NCI-H187 treated with DMSO at 0.1 percent for 48 hours (cell line): ENCODE measurements at places on chromosomes 7 and 10.

- DNase-seq: no peak
These were observed 109.2 kb downstream of the PIP4K2A start for GRCh38 chr10:22605168-22605567.

GRCh38 chr10:126650161-126650560 lies 20.3 kb downstream of the C10orf90 start:
- DNase-seq: no peak

DNA sequence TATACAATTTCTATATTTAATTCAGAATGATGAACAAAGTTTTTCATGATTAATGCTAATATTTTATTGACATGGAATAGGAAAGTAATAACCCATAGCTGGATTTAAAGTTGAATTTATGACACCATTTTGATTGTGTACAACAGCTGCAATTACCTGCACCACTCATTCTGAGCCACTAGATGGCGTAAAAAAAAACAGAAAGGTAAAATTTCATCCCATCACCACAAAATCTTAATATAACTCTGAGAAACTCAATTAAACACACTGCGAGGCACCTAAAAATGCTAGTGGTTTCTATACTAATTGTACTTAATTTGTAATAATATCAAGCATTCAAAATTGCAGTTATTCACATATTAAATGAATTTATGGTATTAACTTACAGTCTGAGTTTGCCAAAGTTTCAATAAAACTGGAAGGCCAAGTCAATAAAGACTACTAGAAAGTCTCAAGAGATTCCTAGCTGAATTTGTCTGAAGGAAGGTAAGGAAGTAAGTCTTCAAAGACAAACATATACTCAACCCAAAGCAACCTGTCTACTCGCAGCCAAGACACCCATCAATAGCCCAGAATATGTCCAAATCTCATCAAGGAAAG lies 182.5 kb downstream of the SKAP2 start:
- no peak for DNase-seq

DNA sequence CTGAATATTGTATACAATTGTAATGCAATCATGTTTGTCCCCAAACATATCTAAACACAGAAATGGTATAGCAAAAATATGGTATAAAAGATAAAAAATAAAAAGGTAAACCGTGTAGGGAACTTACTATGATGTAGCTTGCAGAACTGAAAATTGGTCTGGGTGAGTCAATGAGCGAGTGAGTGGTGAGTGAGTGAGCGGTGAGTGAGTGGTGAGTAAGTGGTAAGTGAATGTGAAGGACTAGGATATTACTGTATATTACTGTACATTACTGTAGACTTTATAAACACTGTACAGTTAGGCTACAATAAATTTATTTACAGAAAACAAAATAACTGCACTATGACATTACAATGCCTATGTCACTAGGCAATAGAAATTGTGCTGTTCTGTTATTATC lies 1163.2 kb upstream of the SORCS1 start:
- DNase-seq: no peak

DNA sequence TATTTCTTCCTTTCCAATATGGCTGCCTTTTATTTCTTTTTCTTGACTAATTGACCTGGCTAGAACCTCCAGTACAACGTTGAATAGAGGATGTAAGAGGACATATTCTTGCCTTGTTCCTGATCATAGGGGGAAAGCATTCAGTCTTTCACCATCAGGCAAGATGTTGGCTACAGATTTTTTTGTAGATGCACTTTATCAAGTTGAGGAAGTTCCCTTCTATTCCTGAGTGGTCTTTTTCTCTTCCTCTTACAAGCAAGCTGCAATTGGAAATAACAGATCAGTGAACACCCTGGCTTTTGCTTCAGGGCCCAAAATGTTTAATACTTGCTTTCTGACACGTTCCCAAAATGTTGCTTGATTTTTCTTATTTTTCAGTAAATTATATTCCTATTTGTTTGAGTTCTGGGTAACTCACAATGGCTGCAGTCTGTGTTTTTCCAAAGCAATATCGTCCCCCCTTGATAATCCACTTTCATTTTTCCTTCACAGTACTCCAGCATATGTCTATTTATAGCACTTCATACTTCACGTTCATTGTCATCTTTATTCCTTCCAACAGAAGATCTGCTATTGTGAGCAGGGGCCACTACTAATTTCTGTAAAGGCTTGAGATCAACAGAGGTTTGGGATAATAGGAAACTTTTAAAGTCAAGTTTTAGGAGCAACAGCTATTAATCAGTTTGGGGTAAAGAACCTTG lies 11.7 kb downstream of the CPEB3 start:
- no peak for DNase-seq

- no peak for DNase-seq
These were observed 20.2 kb downstream of the KDM7A start for GRCh38 chr7:140156460-140157080.

GRCh38 chr10:88949912-88950837 lies 2.4 kb downstream of the ACTA2 start:
- no peak for DNase-seq

GRCh38 chr7:114345494-114345893 lies 69.1 kb upstream of the FOXP2 start:
- DNase-seq: no peak

- no peak for DNase-seq
These were observed 46.9 kb downstream of the JAKMIP3 start for GRCh38 chr10:132112611-132113010.

GRCh38 chr10:1364151-1364910 lies 308.1 kb downstream of the WDR37 start:
- no peak for DNase-seq

DNA sequence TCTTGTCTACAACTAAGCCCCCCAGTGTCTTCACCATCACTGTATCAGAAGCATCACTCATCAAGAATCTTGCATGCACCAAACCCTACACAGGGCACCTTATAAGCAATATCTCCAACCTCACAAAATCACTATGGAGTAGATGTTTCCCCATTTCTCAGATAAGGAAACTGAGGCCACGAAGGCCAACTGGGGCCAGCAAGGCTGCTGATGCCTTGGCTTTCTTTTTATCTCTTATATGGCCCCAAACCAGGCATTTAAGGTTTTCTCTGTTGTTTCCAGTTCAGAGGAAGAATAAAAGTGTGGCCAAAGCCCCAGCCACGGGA lies 47.3 kb upstream of the NPFFR1 start:
- DNase-seq: no peak

- DNase-seq: no peak
These were observed 55.8 kb downstream of the TMEM26 start for GRCh38 chr10:61397175-61397986.

DNA sequence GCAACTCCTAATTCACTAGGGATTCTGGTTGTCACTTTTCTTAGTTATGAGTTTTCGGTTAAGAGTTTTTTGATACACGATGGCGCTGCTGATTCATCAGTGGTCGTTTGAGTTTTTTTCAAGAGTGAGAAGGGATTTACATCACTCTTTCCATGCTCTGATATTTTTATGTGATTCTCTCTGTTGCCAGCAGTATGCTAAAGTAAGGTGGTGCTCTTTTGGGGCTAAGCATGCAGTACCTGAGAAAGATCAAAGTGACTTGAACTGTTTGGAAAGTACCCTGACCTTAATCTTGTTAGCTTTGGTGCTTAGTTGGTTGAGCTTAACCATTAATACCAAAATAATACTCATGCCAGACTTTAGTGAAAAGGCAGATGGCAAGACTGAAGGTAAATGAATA lies 28.1 kb downstream of the STAMBPL1 start:
- DNase-seq: no peak

GRCh38 chr7:106165337-106165736 lies 53.2 kb upstream of the SYPL1 start:
- DNase-seq: no peak

DNA sequence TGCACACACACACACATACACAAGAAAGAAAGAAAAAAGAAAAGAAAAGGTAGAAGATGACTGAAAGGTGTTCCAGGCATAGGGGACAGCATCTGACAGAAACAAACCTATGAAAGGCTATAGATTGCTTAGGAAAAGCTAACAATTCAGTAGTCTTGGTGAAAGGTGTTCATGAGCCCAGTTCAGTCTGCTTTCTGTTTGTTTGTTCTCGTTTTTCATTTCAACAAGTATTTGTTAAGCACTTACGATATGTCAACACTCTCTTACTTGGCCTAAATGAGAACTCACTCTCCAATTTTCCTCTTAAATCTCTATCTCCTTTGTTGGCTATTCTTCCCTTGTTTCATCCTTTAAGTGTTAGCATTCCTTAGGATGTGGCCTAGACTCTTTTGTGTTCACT lies 133.2 kb downstream of the GRM8 start:
- no peak for DNase-seq

GRCh38 chr7:149736478-149737360 lies 36.7 kb downstream of the ZNF467 start:
- no peak for DNase-seq

DNA sequence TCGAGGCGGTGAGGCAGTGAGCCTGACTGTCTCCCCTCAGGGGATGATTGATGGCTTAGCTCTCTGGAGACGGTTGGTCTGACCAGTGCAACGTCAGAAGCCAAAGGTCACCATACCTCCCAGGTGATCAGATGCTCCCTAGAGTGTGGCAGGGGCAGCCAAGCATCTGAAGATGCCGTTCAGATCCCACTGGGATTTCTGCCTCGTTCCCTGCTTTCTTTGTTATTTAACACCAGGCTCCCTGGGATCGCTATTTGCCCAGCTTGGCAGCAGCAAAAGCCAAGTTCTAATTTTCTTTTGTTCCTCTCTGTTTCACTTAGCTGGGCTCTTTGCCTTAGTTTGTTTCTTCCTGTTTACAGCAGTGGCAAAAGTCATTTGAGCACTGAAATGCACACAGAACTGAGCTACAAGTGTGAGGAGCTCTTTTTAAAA lies 53.5 kb upstream of the SVIL start:
- no peak for DNase-seq

GRCh38 chr7:34928052-34928451 lies 109.2 kb downstream of the DPY19L1 start:
- DNase-seq: no peak
